ENCODE measurements at places on chromosomes 6 and 20.

DNA sequence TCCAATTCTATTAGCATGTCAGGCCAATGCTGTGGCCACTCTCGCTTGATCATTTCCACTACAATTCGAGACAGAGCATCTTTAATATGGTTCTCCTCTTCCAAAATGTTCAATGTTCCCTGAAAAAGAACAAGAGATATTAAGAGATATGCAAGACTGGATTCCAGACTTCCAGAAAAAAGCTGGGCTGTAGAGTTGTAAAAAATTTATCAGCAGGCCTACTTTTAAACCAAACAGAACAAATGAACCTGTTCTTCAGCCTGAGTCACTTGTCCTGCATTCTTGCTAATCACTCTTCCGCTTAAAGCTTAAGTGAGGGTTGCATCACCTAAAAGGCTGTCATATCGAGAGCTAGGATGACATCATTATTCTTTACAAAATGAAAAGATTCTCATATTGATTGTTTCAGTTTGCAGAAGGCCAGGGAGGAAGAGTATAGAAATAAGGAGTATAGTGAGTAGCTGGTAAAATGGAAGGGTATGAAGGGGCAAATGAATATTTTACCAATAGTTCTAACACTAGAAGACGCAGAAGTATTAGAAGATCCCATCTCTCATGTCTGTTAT is 4.9 kb downstream of the XPO5 start:
- no peak for DNase-seq

- DNase-seq: no peak
Observed at GRCh38 chr6:167499161-167499660, 174.3 kb downstream of the TTLL2 start.

GRCh38 chr6:76852776-76853175 is 610.5 kb downstream of the HTR1B start:
- DNase-seq: no peak

DNA sequence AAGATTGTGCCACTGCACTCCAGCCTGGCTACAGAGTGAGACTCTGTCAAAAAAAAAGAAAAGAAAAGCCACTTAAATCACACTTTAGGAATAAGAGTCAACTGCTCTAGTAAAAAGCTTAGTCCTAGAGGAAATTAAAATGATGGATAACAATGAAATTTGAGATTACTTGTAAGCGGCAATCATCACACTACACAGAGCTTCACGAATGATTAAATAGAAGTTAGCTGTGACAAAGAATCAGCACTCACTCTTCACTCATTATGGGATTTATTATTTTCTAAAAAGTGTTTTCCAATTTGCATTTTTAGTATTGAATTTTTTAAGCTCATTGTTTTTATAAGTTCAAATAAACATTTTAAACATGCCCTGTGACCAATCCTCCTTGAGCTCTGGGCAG is 718.0 kb downstream of the UTRN start:
- no peak for DNase-seq

- no peak for DNase-seq
Observed at GRCh38 chr20:60482221-60483008, 524.2 kb downstream of the CDH26 start.

DNA sequence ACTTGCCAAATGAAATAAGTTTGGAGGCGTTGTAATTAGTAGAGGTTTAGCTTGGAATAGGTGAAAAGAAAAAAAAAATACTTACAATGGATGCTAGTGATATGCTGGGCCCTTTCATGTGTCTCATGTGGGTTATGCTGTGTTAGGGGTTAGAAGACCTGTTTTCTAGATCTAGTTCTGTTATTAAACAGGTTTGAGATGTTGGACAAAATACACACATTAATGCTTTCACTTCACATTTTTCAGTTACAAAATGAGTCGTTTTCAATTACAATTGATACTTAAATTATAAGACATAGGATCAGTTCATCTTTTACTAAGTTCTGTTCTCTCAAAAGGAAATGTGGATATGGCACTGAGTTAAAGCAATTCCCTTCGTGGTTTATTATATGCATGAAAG is 509.8 kb downstream of the EPM2A start:
- no peak for DNase-seq

- DNase-seq: no peak
Observed at GRCh38 chr6:46138281-46138680, 8.5 kb downstream of the ENPP4 start.

DNA sequence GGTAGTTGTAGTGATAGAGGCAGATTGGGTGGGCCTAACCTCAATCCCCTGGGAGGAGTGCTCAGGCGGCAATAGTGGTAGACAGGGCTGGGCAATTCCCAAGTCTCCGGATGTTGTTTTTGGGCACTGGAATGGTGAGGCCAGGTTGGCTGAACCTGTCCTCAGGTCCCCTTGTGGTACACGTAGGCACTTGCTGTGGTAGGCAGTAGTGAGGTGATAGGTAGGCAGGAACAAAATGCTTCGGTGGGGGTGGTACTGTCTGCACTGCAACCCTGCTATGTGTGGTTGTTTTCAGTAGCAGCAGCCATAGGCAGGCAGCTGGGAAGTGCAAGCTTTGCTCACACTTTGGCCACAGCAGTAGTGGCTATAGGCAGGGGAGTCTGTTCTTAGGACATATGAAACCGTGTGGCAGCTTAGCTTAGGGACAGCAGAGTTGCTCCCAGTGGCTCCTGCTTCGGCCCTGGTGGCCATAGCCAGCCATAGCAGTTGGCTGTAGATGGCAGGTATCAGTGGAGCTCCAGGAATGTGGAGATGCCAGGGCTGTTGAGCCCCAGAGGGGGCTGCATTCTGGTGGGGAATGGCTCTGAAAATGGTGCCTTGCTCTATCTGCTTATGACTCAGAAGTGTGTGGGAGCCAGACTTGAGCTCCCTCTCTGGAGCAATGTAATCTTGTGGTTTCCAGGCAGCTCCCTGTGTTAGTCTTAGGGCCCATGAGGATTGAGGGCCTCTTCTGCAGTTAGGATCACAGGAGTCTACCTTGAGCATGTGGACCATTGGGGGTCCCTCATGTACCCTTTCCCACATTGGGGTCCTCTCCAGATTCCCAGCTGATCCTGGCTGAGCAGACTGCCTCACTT is 241.8 kb upstream of the BMP2 start:
- no peak for DNase-seq

- DNase-seq: no peak
Observed at GRCh38 chr6:138410048-138410735, 6.2 kb downstream of the HEBP2 start.

DNA sequence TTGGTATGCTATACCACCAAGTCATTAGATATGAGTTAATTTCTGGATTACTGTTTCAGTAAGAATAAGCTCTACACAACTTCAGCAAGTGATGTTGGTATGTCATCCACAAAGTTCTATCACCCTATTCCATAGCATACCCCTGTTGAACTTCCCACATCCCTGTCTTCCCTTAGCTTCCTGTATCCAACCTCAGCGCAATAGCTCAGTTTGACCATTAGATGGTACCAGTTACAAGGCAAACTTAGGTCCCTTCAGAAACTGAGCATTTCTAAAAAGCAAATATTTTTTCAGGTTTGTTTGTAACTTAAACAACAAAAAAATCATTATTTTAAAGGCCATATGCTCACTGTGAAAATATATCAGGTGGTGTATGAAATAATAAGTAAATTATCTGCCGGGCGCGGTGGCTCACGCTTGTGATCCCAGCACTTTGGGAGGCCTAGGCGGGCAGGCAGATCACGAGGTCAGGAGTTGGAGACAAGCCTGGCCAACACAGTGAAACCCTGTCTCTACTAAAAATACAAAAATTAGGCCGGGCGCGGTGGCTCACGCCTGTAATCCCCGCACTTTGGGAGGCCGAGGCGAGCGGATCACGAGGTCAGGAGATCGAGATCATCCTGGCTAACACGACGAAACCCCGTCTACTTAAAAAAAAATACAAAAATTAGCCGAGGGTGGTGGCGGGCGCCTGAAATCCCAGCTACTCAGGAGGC is 8.8 kb upstream of the MOG start:
- no peak for DNase-seq

GRCh38 chr20:16397086-16397485 is 176.2 kb downstream of the KIF16B start:
- DNase-seq: no peak

- no peak for DNase-seq
Observed at GRCh38 chr6:99185525-99185924, 163.9 kb downstream of the FAXC start.

- DNase-seq: no peak
Observed at GRCh38 chr6:138001750-138002349, 105.4 kb downstream of the PERP start.

GRCh38 chr6:143965503-143966171 is 42.4 kb downstream of the PLAGL1 start:
- DNase-seq: no peak

- DNase-seq: no peak
Observed at GRCh38 chr20:41051009-41051825, 22.6 kb downstream of the TOP1 start.

DNA sequence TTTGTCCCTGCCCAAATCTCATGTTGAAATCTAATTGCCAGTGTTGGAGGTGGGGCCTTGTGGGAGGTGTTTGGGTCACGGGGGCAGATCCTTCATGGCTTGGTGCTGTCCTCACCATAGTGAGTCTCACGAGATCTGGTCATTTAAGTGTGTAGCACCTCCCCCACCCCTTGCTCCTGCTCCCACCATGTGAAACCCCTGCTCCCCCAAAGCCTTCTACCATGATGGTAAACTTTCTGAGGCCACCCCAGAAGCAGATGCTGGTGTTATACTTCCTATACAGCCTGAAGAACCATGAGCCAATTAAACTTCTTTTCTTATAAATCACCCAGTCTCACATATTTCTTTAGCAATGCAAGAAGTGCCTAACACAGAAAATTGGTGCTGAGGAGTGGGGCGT is 19.9 kb upstream of the THBS2 start:
- DNase-seq: no peak

DNA sequence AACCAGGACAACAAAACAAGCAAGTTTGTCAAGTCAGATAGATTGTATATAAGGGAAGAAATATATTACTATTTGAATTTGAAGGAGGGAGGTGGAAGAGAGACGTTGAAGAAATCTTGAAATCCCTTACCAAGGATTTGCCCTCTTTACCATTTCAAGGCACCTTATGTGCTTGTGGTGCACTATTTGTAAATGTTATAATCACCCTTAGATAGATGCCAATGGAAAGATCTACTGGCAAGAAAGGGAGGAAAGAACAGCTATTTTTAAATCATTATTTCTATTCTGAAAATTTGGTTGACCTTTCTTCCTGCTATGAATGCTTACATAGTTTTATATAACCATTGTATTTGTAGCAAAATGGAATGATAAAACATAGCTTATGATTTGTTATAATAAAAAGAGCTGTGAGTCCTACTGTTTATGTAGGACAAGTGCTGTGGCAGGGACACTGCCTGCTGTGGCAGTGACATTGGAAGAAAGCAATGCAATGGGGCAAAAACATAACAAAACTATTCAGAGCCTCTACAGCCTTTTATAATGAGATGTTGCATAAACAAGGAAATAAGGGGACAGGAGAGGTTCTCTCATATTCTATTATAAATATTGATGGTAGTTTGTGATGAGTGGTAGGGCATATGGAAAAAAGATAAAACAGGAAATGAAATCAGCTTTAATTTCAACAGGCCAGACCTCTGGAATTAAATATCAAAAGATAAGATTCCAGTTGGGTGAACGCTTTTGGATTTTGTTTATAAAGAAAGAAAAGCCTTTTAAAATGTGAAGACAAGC is 1145.2 kb upstream of the GJE1 start:
- DNase-seq: no peak

DNA sequence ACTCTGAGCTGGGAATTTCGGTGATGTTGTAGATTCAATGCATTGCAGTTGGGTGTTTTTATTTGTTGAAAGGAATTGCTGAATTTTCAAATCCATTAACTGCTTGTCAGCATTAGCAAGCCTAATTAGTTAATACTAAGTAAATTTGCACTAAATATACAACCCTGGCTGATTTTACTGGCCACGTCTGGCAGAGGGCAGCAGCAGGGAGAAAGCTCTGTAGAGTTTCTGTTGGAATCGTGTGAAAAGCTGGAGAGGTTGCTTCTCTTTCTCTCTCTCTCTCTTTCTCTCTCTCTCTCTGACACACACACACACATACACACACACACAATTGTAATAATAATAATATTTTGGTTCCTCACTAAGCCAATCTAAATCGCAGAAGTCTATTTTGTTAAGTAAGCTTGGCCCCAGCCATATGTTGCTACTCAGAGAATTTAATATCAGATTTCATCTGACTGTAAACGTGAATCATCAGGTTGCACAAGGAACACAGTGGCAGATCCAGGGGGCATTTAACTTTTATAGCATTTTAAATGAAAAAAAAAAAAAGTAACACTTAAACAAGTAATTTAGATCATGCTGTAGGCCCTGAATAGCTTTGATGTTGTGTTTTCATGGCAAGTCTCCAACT is 289.5 kb downstream of the ESR1 start:
- DNase-seq: no peak

DNA sequence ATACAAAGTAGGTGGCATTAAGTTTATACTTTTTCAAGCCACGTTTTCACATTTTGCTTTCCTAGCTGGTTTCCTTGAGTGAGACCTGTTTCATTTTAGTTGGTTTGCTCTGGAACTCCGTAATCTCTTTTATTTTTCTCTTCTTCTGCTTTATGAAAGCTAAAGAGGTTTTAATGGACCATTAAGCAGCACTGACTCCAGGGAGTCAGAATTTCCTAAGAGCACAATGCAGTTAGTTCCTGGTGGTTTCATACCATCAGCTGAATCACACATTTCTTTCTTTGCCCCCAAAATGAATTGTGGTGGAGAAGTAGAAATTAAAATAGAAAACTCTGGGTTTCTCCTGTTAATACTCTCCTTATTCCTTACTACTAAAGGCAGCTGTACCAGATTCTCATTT is 3.4 kb downstream of the OPN5 start:
- no peak for DNase-seq

DNA sequence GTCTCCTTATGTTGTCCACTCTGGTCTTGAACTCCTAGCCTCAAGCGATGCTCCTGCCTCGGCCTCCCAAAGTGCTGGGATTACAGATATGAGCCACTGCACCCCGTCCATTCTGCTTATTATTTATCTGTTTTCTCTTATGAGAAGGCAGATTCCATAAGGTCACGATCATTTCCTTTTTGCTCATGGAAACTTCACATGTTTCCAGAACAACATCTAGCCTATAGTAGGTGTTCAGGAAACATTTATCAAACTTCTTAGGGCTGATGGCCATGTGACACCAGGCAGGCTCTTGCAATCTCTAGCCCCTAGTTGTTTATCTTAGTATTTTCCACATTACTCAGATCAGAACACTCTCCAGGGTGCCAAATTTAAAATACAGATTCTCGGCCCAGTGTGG is 61.2 kb downstream of the ZFP64 start:
- DNase-seq: no peak

DNA sequence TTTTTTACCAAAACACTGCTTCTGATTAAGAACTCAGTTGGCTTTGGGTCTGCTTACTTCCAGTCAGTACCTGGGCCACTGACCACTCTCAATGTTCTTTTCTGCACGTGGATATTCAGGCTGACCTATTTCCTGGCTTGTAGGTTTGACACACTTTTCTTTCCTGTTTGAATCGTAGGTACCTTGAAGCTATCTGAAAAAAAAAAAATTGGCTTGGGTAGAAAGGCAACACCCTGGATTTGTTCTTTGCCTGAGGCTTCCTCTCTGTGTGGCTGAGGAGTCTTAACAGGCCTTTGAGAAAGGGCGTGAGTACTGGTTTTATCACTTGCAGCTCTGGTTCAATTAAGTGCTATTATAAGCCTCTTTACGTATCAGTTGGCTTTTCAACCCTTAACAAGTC is 60.6 kb upstream of the IL20RA start:
- no peak for DNase-seq

Measured in NCI-H1417 treated with DMSO at 0.1 percent for 48 hours (cell line).